ENCODE measurements at places on chromosomes 16 and 17.

GRCh38 chr16:9053006-9053601 is 38.3 kb upstream of the HAPSTR1 start:
- peak; percentile 33 for DNase-seq

DNA sequence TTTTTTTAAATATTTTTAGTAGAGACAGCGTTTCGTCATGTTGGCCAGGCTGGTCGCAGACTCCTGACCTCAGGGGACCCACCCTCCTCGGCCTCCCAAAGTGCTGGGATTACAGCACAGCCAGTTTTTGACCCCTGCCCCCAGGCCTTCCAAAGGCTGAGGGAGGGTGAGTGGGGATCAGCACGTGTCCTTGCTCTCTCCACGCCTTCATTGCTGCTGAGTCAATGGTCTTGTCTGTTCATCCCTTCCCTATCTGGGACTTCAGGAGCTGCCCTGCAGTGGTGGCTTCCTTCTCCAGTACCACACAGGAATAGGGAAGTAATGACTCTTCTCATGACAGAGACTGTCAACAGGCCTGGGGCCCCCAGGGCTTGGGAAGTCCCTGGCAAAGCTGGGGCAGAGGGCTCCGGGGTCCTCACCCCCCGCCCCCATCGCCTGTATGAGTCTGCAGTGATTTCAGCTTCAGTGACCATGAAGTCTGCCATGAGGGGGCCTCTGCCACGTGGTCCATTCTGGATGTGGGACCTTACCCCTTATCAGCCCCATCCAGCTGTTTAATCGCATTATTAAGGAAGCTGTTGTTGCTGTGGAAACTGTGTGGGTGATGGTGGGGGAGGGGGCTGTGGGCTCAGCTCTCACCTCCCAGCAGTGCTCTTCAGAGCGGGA is 6.1 kb downstream of the ABCC3 start:
- no peak for DNase-seq

DNA sequence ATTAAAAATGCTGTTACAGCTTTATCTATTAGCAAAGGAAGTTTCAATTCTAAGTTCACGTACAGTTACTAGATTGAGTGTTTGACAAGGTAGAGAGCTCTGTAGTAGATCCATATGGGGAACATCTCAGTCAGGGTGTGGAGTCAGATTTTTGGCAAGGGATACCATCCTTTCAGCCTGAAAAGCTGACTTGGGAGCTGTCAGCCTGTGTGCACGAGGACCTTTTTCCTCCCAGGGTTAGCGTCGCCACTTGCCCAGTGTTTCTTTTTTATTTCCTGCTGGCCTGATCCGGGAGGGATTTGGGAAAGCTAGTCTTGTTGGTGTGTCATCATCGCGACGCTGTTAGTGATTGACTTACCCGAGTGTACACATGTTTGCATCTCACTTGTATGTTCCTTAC is 29.5 kb downstream of the WWOX start:
- DNase-seq: no peak

DNA sequence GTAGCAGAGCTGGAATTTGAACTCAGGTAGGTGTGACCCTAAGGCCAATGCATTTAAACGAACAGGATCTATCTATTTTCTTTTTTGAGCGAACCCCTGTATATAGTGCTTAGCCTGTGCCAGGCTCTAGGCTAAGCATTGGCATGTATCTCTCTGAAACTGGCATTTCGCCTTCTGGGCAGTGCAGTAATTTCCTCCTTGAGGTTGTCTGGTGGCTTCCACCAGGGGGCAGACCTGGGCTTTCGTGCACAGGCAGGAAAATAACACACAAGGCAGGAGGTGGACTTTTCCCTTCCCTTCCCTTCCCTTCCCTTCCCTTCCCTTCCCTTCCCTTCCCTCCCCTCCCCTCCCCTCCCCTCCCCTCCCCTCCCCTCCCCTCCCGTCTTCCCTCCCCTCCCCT is 34.4 kb upstream of the PRKCB start:
- no peak for DNase-seq

DNA sequence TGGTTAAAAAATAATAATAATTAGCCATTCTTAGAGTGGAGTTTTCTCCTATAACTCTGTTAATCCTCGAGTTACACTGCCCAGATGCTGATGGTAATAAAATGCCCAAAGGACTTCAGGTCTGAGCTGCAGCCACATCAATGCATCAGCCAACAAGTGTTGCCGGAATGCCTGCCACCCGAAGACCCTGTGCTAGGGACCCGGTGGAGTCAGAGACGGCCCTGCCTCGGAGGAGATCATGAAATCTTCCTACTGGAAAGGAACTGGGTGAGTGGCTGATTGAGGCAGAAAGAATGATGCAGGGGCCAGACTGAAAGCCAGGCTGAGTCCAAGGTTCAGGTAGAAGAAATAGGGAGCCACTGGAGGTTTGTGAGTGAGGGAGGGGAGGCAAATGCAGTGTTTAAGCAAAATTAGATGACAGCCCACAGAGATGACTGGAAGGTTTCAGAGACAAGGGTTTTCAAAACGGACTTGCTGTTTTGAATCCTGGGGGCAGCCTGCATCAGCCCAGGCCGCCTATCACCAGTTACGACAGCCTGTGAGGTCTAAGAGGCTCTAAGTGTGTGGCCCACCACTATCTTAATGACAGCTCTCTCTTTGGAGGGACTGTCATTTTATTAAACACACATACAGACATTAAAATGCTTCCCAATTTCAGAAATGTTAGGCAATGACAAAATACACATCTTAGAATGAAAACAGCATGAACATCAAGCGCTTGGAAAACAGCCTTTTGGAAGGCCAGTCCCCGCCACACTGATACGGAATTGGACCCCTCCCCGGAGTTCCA is 100.0 kb downstream of the ZNF423 start:
- DNase-seq: no peak

- no peak for DNase-seq
These were observed 72.6 kb upstream of the METRNL start for GRCh38 chr17:83006515-83007455.

- no peak for DNase-seq
These were observed 221.9 kb upstream of the GSE1 start for GRCh38 chr16:85391175-85391707.

GRCh38 chr17:77501101-77501566 is 360.4 kb downstream of the SEC14L1 start:
- no peak for DNase-seq

GRCh38 chr16:70688246-70688742 is 2.4 kb upstream of the MTSS2 start:
- DNase-seq: peak; percentile 48

DNA sequence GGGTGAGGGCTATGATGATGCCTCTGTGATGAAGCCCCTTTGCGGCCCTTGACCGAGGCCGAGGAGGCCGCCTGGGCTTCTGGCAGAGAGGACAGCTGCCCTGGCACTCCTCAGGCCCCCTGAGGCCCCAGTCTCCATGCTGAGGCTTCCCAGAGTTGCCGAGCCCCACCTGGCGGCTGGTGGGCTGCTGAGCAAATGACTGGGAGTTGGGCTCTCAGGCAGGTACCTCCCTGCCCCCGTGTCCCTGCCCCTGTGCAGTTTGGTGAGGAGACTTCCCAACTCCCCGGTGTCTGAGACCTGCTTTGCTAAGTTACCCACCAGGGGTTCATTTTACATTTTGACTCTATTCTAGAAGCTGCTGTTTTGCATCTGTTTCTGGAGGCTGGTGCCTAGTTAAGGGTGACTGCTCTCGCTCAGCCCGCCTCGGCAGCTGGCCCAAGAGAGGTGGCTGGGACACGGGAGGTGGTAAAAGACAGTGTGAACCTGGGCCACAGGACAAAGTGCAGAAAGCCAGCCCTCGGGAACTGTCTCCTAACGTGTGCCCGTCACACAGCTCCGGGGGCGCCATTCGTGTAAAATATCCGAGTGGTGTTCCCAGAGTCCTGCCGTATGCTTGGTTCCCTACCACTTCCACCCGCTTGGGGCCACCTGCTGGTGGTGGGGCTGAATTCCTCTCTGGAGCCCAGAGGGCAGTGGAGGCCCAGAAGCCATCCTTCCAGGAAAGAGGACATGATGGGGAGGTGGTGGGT is 134.5 kb downstream of the RAB11FIP4 start:
- DNase-seq: no peak

GRCh38 chr17:1047177-1047878 is 50.4 kb downstream of the TIMM22 start:
- DNase-seq: peak; percentile 77

- DNase-seq: peak; percentile 56
These were observed 32.3 kb downstream of the GRB7 start for GRCh38 chr17:39769974-39770587.

DNA sequence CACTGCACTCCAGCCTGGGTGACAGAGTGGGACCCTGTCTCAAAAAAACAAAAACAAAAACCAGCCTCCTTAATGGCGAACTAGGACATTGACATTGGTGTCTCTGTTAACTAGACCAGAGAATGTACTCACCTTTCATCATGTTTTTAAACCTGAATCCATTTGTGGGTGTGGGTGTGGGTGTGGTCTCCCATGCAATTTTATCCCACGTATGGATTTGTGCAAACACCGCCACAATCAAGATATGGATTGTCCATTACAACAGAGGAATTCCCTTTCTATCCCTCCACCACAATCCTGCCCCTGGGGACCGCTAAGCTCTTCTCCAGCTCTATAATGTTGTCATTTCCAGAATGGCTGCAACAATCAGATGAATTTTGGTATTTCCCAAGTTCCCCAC is 49.9 kb downstream of the DNAH17 start:
- no peak for DNase-seq

- DNase-seq: no peak
These were observed 771.0 kb downstream of the KCNJ18 start for GRCh38 chr17:22463110-22463850.

DNA sequence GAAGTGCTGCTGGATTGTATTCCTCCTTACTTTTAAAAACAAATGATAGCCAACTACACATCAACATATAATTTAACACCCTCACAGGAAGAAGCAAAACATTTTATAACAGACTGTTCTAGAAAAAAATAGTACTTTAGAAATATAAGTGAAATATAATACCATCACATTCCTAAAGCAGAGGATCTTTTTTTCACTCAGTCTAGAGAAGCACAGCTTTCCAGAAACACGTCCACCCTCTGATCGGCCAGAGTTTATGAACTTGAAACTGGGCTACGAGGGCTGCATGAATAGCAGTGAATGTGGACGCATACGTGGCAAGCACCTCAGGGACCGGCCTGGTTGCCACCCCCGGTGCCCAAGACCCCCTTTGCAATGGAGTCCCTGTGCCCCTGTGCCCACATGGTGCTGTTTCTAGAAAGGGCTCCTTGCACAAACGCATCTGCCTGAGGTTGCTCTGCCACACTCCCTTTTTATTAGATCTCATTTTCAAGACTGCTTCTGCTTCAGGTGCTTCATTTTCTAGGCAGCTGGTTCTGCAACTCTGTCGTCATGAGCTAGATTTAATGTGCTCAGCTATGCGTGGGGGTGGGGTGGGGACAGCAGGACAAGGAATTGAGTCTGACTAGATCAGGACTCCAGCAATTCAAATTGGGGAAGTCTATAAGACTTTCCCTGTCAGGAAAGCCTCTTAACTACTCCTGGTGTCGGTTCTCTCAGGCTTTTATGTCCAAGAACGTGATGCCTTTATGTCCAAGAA is 29.1 kb upstream of the ERN1 start:
- no peak for DNase-seq

DNA sequence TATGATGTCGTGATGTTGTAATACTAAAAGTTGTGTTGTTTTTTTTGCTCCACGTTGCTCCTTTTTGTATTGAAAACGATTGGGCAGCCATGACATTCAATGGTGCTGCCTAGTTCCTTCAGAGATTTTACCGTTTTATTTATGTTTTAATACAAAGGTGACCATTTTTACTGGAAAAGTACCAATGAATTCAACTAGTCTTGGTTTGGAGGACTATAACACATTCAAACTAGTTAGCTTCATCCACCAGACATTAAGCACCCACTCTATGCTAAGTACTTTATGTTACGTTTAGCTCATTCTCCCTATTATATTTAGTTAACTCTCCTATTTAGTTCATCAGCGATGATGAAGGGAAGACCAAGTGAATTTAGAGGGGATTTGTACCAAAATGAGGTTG is 116.6 kb upstream of the TBX2 start:
- DNase-seq: no peak

GRCh38 chr16:62692685-62693084 is 656.4 kb upstream of the CDH8 start:
- DNase-seq: no peak

GRCh38 chr16:75471723-75472633 is 7.5 kb upstream of the TMEM170A start:
- DNase-seq: peak; percentile 34

- DNase-seq: no peak
These were observed 28.3 kb downstream of the PLCD3 start for GRCh38 chr17:45104029-45104428.

GRCh38 chr16:62752854-62753253 is 716.6 kb upstream of the CDH8 start:
- DNase-seq: no peak

DNA sequence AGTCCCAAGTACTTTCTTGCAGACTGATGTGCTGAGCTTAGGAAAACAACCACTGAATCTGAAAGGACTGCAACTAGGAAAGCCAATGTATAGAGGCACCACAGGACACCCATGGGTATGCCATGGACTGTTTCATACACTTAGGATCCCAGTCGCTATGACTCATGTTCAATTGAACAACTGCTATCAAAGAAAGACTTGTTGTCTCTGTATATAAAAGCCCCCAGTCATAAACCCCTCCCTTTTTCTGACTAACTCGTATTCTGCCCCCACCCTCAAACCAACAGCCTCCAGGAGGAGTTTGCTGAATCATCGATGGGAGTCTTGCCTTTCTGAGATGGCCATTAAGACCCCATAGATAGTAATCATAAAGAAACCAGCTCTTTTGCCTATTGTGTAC is 205.4 kb downstream of the ANKFN1 start:
- no peak for DNase-seq

DNA sequence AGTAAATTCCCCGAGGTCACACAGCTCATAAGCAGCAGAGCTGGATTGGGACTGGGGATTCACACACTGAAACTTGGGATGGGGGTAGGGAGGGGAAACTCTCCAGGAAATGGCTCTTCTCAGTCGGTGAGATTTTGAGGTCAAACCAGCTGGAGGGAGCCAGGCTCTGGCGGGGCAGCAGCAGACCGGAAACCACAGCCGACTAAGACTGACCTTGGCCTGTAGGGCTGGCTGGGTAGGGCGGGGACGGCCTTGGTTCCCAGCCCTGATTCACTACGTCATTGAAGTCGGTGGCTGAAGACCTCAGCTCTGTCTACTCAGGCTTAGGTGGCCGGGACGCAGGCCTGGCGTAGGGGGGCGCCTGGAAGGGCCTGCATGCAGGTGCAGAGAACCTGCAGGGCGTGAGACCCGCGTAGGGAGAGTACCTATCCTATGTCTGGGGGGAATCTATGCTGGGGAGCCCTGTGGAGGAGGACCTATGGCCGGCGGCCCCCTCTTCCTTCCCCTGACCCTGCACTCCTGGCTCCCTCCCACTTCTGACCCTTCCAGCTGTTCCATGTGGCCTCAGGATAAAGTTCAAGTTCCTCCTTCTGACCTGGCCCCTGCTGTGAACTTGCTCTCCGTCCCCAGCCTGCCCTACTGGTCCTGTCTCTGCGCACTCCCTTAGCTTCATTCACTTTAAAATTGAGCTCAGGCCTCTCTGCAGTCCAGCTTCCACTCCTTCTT is 11.9 kb upstream of the SLC4A1 start:
- DNase-seq: no peak

- DNase-seq: no peak
These were observed 18.5 kb upstream of the CPD start for GRCh38 chr17:30360086-30360808.
